ENCODE measurements at places on chromosomes 5 and 9.

GRCh38 chr5:52674815-52675545 is 112.7 kb upstream of the ITGA1 start:
- no peaks in the 10 kb centered on the region for H3K36me3 ChIP-seq
- no peaks in the 10 kb centered on the region for H3K27me3 ChIP-seq

DNA sequence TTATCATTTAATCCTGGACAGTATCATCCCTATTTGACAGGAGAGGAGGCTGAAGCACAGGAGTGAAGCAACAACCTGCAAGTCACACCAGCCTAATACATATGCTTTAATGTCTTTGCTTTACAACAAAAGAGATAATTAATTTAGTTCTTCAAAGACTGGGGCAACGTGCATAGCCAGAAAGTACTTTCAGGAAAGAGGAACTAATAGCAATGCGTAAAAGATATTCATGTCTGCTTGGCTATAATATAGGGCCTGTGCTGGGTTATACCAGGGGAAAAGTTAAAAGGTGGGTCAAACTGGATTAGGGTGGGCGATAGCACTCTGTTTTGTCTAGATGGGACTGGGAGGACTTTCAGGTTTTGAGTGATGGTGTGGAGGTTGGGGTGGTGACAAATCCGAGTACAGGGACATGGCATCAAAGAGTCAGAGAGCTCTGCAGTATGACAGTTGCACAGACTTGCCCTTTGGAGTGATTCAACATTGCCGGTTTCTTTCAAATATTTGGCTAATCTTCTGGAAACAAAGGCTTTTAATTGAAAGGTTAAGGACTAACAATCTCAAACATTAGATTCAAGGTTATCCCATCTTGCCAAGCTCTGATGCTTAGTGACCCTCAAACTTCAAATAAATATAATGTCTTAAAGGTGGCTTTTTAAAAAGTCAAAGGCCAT is 11.9 kb downstream of the DAB2 start:
- peaks cover 36% of the 10 kb centered on the region for H3K4me1 ChIP-seq
- H3K27ac ChIP-seq, result no peak overlapping the region
- no peaks in the 10 kb centered on the region for H3K27me3 ChIP-seq

GRCh38 chr5:113266227-113266912 is 168.4 kb downstream of the TSSK1B start:
- H3K4me1 ChIP-seq, result no peaks in the 10 kb centered on the region
- no peak overlapping the region for H3K27ac ChIP-seq
- no peaks in the 10 kb centered on the region for H3K27me3 ChIP-seq
- DNase-seq, result no peak
- H3K36me3 ChIP-seq, result no peaks in the 10 kb centered on the region

DNA sequence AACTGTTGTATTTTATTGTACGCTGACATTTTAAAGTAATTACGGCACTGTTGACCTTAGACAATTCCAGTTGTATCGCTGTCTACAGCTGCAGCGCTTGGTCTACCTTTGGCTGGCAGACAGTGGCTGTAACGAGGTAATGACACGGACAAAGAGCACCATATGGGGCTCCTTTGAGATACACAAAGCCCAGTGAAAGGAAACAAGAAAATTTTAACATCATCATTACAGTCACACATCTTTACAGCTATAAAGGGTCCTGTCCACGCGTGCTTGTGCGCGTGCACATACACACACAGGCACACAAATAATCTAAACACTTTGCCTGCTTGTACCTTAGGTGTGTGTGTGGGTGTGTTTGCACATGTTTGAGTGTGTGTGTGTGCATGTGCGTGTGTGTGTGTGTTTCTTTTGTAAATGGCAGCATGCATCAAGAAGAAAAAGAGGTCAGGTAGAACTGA is 946.0 kb downstream of the NR2F1-AS1 start:
- no peak overlapping the region for H3K27ac ChIP-seq
- no peaks in the 10 kb centered on the region for H3K27me3 ChIP-seq
- no peaks in the 10 kb centered on the region for H3K36me3 ChIP-seq
- no peak overlapping the region for H3K4me3 ChIP-seq
- H3K4me1 ChIP-seq, result no peaks in the 10 kb centered on the region

- no peak overlapping the region for H3K4me3 ChIP-seq
- H3K36me3 ChIP-seq, result no peaks in the 10 kb centered on the region
- H3K27me3 ChIP-seq, result no peaks in the 10 kb centered on the region
Measured at GRCh38 chr9:2208991-2209390, 193.8 kb downstream of the SMARCA2 start.

- H3K4me1 ChIP-seq, result no peaks in the 10 kb centered on the region
- no peak overlapping the region for H3K27ac ChIP-seq
- H3K36me3 ChIP-seq, result no peaks in the 10 kb centered on the region
- no peak for DNase-seq
- no peak overlapping the region for H3K4me3 ChIP-seq
- no peaks in the 10 kb centered on the region for H3K27me3 ChIP-seq
Measured at GRCh38 chr5:102815084-102815483, 60.0 kb downstream of the PAM start.

GRCh38 chr5:63573380-63573779 is 388.9 kb downstream of the HTR1A start:
- H3K27me3 ChIP-seq, result no peaks in the 10 kb centered on the region
- H3K4me3 ChIP-seq, result no peak overlapping the region
- H3K27ac ChIP-seq, result no peak overlapping the region
- no peaks in the 10 kb centered on the region for H3K36me3 ChIP-seq

GRCh38 chr5:151721812-151722391 is 35.2 kb upstream of the SPARC start:
- no peaks in the 10 kb centered on the region for H3K36me3 ChIP-seq
- H3K27me3 ChIP-seq, result no peaks in the 10 kb centered on the region
- peaks cover 13% of the 10 kb centered on the region for H3K4me1 ChIP-seq
- H3K27ac ChIP-seq, result no peak overlapping the region
- H3K4me3 ChIP-seq, result no peak overlapping the region
- DNase-seq, result no peak

GRCh38 chr5:81300921-81301270 is 491 bp upstream of the ZCCHC9 start:
- peak overlapping the region; percentile 99 for H3K27ac ChIP-seq
- H3K4me3 ChIP-seq, result peak overlapping the region; percentile 96
- H3K36me3 ChIP-seq, result peaks cover 5% of the 10 kb centered on the region
- H3K4me1 ChIP-seq, result peaks cover 8% of the 10 kb centered on the region
- H3K27me3 ChIP-seq, result no peaks in the 10 kb centered on the region

DNA sequence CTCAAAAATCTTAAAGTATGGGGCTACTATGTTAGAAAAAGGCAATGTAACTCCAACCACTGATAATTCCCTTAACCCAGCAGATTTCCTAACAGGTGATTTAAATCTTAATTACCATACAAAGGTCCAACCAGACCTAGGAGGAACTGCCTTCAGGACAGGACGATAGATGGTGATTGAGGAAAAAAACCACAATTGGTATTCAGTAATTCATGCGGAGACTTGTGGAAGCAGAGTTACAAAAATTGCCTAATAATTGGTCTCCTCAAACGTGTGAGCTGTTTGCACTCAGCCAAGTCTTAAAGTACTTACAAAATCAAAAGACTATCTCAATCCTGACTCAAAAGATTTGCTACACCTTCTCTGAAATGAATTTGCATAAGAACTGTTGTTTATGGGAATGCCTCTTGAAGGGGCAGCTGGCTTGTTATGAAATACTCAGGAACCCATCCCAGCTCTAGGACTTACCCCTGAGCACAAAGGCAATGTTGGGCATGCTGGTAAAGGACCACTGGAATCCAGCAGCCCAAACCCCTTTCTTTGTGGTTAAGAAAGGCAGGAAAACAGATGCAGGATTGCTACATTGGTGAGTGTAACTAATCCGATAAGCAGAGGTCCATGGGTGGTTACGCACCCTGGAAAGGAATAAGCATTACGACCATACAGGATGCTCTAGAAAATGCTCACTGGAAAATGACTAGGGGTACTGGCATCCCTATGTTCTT is 26.7 kb upstream of the EPB41L4A start:
- H3K36me3 ChIP-seq, result no peaks in the 10 kb centered on the region
- H3K27me3 ChIP-seq, result no peaks in the 10 kb centered on the region
- no peak for DNase-seq
- no peak overlapping the region for H3K4me3 ChIP-seq
- H3K27ac ChIP-seq, result no peak overlapping the region

DNA sequence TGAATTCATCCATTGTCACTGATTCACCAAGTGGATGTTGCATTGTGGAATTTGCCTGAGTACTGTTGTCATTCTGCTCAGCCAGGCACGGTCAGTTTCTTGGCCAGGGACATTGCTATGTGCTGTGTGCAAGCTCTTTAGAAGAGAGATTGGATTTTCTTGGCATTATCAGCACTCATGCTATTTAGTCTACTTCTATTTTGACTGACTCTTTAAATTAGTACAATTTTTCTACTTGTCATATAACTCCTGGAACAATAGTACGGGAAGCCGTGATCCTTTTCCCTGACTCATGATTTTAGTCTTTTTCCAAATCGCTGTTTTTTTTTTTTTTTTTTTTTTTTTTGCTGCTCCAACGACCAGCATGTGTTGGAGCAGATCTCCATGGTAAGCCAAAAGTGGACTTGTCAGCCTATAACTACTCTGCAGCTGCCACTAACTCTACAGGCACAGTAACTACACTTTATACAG is 129.7 kb downstream of the CDC42SE2 start:
- H3K4me1 ChIP-seq, result no peaks in the 10 kb centered on the region
- no peak overlapping the region for H3K4me3 ChIP-seq
- H3K27me3 ChIP-seq, result no peaks in the 10 kb centered on the region
- peaks cover 5% of the 10 kb centered on the region for H3K36me3 ChIP-seq

- no peaks in the 10 kb centered on the region for H3K36me3 ChIP-seq
- H3K4me3 ChIP-seq, result no peak overlapping the region
- no peak overlapping the region for H3K27ac ChIP-seq
Measured at GRCh38 chr5:9054322-9054721, 491.6 kb downstream of the SEMA5A start.

DNA sequence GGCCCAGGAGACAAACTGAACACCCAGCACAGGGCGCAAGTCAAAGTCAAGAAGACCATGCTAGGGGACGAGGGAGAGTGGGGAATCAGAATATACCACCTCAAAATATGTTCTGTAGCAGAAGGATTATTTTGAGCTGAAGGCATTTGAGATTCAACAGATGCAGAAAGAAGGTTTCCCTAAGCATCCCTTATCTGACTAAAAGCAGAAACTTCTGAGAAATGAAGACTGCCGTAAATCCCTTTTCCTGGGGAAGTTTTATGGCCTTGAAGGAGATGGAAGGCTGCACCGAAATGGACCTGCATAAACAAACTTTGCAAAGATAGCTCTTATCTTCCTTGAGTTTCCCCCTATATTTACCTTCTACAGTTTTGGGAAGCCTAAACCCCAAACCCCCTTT is 72.8 kb downstream of the PTTG1 start:
- H3K36me3 ChIP-seq, result no peaks in the 10 kb centered on the region
- H3K4me1 ChIP-seq, result no peaks in the 10 kb centered on the region
- H3K4me3 ChIP-seq, result no peak overlapping the region
- H3K27ac ChIP-seq, result no peak overlapping the region

DNA sequence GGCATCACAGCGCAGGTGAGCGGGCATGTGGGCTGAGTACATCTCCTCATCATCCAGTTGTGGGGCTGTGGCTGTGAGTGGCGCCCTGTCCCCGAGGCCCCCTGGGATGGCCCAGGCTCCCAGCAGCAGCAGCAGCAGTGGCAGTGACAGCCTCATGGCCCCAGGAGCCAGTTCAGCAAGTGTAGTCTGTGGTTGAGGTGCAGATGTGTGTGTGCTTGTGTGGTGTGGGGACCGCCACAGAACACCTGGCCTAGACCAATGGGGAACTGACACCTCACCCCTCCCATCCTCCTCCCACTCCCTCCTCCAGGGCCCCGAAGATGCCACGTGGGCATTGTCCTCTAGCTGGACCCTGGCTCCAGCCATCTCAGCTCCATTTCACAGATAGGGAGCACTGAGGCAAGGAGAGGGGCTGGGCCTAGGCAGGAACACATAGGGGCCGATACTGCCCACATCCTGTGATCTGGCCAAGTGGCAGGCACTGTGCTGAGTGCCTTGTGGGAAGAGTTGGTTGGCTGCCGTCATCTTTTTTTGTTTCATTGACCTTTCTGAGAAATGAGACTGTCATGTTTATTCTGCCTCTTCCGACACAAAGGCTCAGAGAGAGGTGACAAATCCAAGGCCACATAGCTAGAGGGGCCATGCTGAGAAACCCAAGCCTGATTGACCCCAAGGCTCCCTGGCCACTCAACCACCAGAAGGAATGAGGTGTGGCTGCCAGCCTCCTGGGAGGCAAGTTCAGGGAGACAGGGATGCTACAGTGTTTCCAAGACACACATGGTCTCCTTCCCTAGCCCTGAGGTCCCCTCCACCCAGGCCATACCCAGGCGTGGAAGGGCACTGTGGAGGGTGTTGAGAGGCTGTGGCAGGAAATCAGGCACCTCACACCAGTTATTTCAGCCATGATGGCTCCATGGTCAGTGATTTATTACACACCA is at the start of gene MZB1:
MZB1 (minus strand) TSS at position 213 of the 938 bp plus-strand sequence; CDS start at position 156, 57 bp downstream.
- H3K4me1 ChIP-seq, result no peaks in the 10 kb centered on the region
- peaks cover 8% of the 10 kb centered on the region for H3K27me3 ChIP-seq
- no peaks in the 10 kb centered on the region for H3K36me3 ChIP-seq
- H3K4me3 ChIP-seq, result no peak within 1 kb of the TSS

DNA sequence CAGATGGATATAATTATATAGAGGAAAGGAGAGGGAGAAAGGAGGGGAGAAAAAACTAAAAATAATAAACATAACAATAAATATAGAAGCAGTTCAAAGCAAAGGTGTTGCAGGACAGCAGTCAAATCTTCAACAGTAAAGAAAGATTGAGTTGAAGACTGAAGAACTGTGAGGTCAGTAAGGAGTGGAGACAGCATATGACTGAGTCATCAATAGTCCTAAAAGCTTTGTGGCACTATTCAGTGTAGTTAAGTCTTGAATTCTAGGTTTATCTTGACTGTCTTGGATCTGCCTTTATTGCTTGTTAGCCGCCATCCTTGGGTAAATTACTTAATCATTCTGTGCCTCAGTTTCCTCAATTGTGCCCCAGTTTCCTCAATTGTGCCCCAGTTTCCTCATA is 137.0 kb downstream of the MRPS30 start:
- H3K27me3 ChIP-seq, result no peaks in the 10 kb centered on the region
- no peaks in the 10 kb centered on the region for H3K36me3 ChIP-seq
- no peak overlapping the region for H3K4me3 ChIP-seq
- H3K4me1 ChIP-seq, result no peaks in the 10 kb centered on the region

GRCh38 chr5:16889203-16889971 is 46.7 kb downstream of the MYO10 start:
- DNase-seq, result peak; percentile 77
- H3K27ac ChIP-seq, result peak overlapping the region; percentile 30
- H3K4me3 ChIP-seq, result no peak overlapping the region
- H3K27me3 ChIP-seq, result no peaks in the 10 kb centered on the region

GRCh38 chr5:126384985-126385384 is 38.2 kb upstream of the GRAMD2B start:
- peak overlapping the region; percentile 43 for H3K27ac ChIP-seq
- H3K36me3 ChIP-seq, result no peaks in the 10 kb centered on the region
- peak; percentile 77 for DNase-seq
- H3K27me3 ChIP-seq, result no peaks in the 10 kb centered on the region
- H3K4me3 ChIP-seq, result no peak overlapping the region
- H3K4me1 ChIP-seq, result peaks cover 18% of the 10 kb centered on the region

- no peak overlapping the region for H3K27ac ChIP-seq
- H3K36me3 ChIP-seq, result no peaks in the 10 kb centered on the region
- H3K4me3 ChIP-seq, result no peak overlapping the region
- no peaks in the 10 kb centered on the region for H3K27me3 ChIP-seq
- DNase-seq, result no peak
Measured at GRCh38 chr9:23005156-23005555, 558.5 kb downstream of the DMRTA1 start.

GRCh38 chr5:173970878-173971650 is 17.9 kb upstream of the C5orf47 start:
- H3K27ac ChIP-seq, result no peak overlapping the region
- H3K27me3 ChIP-seq, result no peaks in the 10 kb centered on the region
- no peaks in the 10 kb centered on the region for H3K4me1 ChIP-seq
- DNase-seq, result no peak
- no peak overlapping the region for H3K4me3 ChIP-seq

Measured in fibroblast of lung (primary cell).